ENCODE measurements at places on chromosomes 5 and 9.
A peak's percentile ranks its signal among the peaks of the same experiment; 100 is the strongest.

GRCh38 chr9:479971-480350, 265.3 kb downstream of the DOCK8 start:
- no peak for DNase-seq

DNA sequence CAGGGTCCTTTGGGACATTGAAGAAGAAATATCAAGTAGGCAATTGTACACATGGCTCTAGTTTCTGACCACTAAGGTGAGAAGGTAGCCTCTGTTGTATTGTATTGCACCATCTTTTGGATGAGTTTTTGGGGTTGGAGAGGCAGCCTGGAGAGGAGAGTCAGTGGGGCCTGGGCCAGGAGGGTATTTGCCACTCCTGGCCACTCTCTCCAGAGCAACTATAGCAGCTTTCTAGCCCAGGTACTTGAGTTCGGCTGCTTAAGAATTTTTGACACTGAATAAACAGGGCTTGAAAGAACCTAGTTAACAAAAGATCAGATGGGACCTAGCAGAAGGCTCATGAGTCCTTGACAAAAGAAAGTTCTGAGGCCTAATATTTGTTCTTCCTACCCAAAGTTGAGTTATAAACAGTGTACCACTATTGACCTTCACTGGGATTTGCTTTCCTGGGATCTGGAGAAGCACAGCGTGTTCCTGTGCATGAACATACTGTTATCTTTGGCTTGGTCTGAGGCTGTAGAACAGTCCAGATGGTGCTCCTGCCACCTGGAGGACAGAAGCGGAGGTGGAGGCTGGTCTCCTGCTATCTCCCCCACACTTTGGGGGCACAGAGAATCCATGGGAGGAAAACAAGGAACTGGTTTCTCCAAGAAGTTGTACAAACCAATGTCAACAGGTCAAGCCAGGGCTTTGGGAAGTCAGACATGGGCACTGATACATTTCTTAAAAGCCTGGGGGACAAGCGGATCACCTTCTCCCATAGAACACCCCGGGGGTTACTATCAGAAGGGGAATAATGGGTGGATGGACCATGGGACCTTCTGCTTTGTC, 110.4 kb upstream of the LIFR start:
- no peak for DNase-seq

DNA sequence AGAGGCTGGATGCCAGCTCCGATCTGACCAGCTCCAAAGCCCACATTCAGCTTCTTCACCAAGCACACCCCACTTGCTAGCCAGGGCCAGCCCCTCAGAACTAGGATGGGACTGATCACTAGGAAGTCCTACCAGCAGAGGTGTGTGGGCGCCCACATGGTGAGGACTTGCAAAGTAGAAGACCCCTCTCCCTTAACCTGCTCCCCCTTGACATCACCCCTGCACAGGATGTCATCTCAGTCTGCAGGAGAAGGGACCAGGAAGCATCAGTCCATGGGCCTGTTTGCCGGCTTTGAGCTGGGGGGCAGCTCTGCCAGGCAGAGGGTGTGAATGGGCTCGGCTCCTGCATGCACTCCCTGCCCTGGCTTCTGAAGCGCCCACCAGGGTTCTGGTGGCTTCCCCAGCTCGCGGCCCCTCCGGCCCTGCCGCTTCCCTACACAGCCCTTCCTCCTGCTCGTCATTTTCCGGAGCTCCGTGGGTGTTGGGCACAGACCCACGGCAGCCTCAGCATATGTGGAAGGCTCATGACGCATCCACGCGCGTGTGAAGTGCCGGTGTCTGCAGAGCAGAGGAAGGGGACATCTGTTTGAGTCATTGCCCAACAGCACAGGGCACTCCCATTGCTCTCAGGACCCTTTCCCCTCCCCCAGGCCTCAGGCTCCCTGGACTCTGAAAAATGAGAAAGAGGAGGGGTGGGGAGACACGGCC, 3.7 kb upstream of the FAM78A start:
- no peak for DNase-seq

GRCh38 chr9:92476962-92477361, 5.3 kb downstream of the ASPN start:
- DNase-seq = no peak

DNA sequence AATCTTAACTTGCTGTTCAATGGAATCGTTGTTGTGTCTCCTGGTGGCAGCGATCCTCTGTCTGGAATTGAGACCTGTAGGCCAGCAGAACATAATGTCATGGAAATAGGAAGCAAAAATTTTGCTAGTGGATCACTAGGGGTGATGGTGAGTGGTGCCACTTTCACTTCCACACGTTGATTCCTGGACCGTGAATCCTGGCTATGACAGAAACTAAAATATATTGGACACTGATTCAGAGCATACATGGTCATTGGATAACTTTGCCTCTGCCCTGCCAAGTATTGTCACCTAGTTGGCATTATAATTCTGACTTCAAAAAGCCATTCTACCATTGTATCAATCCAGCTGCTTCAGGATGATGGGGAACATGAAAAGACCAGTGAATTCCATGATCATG, 353.2 kb downstream of the IRX1 start:
- no peak for DNase-seq

DNA sequence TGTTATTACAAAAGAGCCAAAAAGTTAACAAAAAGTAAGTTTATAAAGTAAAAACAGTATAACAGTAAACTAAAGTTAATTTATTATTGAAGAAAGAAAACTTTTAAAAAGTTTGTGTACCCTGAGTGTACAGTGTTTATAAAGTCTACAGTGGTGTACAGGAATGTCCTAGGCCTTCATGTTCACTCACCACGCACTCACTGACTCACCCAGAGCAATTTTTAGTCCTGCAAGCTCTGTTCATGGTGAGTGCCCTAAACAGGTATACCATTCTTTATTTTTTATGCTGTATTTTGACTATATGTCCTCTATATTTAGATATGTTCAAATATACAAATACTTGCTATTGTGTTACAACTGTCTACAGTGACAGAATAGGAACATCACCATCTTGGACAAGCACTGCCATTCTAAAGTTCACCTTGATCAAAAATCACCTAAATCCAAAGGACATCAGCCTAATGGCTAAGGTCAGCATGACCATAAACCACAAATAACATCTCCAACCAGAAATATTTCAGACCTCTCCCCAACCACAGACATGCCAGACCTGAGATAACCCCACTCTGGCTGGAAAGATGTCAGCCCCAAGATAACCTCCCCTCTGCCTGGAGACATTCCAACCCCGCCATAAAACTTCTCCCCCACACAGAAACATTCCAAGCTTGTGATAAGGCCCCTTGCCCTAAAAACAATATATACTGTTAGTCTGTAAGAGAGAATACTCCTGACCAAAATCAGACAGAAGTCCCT, 56.1 kb downstream of the AGXT2 start:
- no peak for DNase-seq

DNA sequence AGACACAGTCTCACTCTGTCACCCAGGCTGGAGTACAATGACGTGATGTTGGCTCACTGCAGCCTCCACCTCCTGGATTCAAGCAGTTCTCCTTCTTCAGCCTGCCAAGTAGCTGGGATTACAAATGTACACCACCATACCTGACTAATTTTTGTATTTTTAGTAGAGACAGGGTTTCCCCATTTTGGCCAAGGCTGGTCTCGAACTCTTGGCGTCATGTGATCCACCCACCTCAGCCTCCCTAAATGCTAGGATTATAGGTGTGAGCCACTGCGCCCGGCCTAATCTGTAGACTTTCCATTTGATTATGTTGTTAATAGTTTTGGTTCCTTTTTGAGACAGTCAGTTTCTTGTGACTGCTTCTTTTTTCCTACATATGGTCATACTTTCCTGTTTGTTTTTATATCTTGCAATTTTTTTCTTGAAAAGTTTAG, 31.0 kb downstream of the MTREX start:
- DNase-seq = no peak

DNA sequence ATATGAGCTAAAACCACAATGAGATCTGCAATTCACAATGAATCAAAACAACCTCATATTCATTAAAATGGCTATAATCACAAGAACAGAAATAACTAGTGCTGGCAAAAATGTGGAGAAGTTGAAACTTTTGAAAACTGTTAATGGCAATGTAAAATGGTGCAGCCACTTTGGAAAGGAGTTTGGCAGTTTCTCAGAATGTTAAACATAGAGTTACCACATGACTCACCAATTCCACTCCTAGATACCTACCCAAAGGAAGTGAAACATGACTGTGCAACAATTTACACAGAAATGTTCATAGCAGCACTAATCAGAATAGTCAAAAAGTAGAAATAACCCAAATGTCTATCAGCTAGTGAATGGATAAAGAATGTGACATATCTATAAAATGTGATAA, 862.2 kb downstream of the DTWD2 start:
- peak; percentile 3 for DNase-seq

GRCh38 chr9:130172161-130172857, at the start of gene NCS1:
Gene NCS1, plus strand, starts transcription at chr9:130172404. Its CDS starts 260 bp downstream, at chr9:130172664.
- no peak for DNase-seq

DNA sequence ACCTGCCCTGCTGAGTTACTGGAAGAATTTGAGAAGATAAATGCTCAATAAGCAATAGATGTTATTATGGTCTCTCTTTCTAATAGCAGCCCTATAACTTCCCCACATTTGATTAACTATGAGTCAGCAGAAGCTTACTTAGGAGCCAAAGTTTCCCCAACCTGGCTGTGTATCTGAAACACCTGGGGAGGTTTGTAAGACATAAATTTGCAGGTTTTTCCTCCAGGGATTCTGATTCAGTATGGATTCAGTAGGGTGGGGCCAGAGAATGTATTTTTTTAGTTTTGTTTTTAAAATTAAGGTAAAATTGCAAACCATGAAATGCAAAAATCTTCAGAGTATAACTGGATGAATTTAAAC, 44.9 kb upstream of the GNPDA1 start:
- DNase-seq = no peak

All from GM04504 (cell line).